ENCODE measurements at places on chromosomes 2 and 18.

DNA sequence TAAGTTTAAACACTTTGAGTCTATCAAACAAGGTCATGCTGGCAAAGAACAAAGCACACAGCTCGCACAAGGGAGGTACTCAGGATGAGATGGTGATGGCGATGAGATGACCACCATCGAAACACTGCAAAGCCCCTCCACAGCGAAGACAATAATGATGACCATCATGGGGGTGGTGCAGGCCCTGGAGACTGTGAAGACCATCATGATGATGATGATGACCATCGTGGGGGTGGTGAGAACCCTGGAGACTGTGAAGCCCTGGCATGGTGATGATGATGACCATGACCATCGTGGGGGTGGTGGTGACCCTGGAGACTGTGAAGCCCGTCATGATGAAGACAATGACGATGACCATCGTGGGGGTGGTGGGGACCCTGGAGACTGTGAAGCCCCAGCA, 81.6 kb upstream of the SALL3 start:
- no peak for DNase-seq

GRCh38 chr2:215066124-215066523, 72.3 kb downstream of the ABCA12 start:
- no peak for DNase-seq

- no peak for DNase-seq
Measured at GRCh38 chr2:143948710-143949109, 571.2 kb downstream of the ZEB2 start.

DNA sequence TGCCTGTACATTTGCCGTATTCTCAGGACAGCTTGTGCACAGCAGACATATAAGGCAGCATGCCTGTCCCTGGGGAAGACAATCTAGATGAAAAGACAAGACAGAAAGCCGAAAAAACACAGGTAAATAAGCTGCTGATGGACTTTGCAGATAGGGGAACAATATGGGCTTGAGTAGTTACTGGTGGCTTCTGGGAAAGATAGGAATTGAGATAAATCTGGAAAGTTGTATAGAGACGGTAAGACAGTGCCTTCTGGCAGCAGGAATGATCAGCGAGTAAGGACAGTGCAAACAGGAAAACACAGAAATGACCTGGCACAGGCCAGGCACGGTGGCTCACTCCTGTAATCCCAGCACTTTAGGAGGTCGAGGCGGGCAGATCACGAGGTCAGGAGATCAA, 70.2 kb downstream of the FAM124B start:
- DNase-seq = no peak

DNA sequence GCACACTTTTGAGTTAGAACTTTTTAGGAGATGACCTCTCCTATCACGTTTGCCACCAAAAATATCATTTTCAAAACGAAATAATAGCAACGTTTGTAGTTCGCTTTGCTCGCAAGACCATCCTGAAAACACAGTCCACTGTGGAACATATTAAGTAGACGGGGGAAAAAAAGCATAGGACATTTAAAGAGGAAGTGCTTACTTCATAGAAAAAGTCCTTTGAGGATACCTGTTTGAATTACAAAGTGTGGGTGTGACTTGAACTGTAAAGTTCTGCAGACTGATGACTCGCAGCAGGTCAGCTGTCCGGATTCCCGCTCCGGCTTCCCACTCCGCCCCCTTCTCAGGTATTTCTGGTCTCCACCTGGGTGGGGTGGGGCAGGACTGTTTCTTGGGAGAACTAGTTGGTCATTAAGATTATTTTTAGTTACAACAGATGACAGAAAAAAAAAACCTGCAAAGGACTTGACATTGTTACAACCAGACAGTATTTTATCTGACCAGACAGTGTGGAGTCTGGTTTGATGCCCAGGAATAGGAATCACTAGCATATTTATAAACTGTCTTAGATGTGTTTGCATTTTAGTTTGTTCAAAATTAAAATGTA, 13.3 kb downstream of the CNOT11 start:
- DNase-seq = no peak

GRCh38 chr2:133940134-133940533, 313.7 kb upstream of the MGAT5 start:
- DNase-seq = no peak

DNA sequence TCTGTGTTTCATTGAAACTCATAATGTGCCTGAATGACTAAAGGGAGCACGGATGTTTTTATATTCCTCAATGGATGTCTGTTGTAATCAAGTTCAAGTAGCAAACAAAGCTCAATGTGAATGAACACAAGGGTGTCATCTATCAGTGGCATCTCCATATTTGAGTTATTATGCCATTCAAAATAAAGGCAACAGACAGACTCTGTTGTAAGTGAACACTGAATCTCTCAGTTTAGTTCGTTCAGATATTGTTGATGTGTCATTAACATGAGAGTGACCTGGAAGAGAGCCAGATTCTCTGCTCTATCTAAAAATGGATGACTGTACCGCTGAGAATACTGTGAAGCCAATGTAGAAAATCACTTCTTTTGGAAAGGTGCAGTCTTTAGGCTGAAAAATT, 118.7 kb downstream of the NUP35 start:
- no peak for DNase-seq

DNA sequence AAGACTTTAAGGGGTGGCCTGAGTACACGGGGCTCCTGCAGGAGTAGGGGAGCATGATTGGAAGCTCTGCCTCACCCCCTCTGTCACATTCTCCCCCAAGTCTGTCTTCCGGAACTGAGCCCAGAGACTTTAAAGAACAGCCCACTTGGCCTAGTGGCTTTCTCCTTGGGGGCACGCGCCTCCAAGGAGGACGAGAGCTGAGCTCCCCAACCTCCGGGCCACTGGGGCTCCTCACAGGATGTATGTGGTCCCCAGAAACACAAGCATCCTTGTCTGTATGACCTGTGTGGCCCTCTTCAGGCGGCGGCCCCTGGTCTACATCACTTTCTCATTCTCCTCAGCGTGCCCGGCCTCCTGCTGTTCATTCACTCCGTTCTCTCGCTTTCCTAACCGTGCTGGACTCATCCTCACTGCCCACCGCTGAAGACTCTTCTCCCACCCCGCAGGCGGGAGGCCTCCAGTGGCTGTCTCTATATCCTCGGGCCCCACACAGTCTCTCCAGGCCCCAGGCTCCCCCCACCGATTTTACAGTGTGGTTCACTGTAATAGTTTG, 23.7 kb downstream of the KCNF1 start:
- DNase-seq = no peak

- no peak for DNase-seq
Measured at GRCh38 chr18:29378651-29379136, 1201.8 kb upstream of the CDH2 start.

- DNase-seq = no peak
Measured at GRCh38 chr18:28123401-28124030, 53.4 kb downstream of the CDH2 start.

DNA sequence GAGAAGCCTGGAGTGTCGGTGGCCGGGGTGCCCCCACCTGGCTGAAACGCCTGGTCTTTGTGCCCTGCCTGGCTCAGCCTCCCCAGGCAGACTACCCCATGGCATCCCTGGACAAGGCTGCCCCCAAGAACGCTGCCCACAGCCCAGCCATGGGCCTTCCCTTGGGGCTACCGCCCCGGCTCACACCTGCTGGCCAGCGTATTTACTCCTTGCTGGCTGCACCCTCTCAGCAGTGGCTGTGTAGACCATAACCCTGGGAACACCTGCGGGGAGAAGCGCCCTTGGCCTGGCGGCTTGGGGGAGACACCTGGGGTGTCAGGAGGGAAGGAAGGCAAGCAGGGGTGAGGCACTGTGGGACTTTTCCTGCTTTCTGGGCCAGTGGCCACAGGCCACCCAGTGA, 17.3 kb downstream of the CAPN10 start:
- DNase-seq = no peak

DNA sequence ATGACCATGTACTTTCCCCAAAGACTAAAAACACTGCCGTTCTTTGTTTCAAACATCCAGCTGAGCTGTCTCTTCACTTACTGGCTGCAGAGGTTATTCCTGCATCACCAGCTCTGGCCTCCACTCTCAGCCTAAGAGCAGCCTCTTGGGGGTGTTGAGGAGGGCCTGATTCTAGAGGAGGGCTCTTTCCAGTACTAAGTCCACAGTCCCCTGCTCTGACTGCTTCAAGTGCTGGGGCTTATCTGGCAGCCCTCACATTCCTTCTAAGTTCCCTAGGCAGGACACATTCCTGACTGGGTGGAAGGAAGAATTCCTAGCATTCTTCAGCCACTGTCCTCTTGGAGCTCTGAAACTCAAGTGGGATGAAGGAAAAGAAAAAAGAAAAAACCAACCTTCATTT, 32.9 kb upstream of the EHBP1 start:
- DNase-seq = no peak

DNA sequence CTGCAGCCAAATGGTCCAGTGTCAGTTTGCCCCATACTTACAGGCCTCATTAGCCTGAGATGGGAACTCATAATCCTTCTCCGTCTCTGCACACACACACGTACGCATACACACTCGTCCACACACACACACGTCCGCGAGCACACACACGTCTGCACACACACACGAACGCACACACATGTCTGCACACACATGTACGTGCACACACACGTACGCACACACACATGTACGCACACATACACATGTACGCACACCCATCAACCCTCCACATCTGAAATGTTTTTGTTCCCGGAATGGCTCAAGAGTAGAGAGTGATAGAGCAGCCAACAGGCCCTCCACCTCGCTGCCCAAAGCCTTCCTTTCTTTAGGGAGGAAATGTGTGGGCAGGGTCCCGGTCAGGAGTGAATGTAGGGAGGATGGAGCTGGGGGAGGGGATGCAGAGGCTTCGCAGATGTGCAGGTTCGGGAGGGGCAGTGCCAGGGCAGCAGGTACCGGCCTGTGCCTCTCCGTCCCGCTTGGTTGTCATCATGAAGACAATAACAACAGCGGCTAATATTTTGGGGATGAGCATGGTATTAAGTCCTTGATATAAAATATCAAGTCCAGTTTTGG, 52.7 kb downstream of the PTGR3 start:
- DNase-seq = no peak

DNA sequence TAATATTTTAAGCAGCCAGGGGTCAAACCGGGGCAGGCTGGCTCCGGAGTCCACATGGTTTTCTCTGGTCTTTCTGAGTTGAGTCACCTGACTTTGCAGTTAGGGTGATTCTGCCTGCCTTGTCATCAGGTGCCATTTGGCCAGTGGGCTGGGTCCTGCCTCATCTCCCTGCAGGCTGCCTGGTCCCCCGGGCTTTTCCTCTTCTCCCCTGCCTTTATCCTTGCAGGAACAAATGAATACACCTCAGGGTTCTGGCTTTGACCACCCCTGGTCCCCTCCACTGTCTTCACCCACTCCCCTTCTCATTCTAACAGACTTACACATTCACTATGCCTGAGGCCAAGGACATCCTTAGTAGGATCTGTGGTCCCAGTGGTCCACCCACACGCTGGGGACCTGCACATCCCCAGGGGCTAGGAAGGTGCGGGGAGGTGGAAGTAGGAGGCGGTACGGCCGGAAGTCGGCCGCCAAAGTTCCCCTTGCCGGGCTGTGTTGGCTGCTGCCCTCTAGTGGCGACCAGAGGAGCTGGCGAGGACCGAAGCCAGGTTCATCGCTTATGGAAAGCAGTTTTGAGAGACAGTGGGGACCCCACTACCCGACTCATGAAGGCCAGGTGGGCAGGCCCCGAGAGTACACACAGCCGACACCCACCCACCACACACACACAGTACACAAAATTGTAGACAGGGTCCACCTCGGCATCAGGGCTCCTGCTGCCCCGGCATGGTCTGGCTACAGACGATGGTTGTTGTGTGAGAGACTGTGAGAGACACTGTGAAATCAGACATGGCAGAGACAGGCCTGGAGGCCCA, 6.3 kb upstream of the TEX261 start:
- peak; percentile 66 for DNase-seq

Data from T follicular helper cell (primary cell).